ENCODE measurements at places on chromosomes 12 and 14.

GRCh38 chr12:10025236-10025635 lies 5.2 kb upstream of the CLEC9A start:
- no peak for DNase-seq

DNA sequence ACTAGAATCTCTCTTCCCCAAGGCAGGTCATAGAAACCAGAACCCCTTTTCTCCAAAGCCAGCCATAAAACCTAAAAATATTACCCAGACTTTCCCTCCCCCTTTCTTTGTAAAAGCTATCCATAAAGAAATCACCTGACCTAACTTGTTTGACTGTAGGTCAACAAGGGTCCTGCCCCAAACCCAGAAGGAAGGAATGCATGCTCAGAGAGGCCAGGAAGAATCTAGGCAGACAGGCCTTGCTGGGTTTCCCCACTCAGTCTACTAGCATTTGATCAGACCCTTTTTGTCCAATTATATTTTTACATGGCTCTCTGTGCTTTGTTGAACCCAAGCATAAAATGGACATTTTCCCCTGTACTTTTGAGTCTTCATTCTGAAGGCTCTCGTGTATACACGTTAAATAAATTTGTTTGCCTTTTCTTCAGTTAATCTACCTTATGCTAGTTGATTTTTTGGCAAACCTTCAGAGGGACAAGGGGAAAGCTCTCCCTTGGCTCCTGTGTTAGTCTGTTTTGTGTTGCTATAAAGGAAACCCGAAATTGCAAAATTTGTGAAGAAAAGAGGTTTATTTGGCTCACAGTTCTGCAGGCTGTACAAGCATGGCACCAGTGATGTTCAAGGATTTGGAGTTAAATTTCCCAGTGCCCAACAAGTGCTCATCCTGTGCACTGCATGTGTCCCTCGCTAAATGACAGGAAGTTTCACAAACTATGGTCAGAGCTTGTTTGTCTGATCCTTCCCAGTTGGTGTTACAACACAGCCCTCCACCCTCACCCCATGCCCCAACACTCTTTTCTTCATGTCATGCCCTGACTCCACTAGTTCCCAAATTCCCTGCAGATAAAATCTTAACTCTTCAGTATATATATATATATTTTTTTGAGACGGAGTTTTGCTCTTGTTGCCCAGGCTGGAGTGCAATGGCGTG lies 14.2 kb upstream of the RASSF3 start:
- no peak for DNase-seq

DNA sequence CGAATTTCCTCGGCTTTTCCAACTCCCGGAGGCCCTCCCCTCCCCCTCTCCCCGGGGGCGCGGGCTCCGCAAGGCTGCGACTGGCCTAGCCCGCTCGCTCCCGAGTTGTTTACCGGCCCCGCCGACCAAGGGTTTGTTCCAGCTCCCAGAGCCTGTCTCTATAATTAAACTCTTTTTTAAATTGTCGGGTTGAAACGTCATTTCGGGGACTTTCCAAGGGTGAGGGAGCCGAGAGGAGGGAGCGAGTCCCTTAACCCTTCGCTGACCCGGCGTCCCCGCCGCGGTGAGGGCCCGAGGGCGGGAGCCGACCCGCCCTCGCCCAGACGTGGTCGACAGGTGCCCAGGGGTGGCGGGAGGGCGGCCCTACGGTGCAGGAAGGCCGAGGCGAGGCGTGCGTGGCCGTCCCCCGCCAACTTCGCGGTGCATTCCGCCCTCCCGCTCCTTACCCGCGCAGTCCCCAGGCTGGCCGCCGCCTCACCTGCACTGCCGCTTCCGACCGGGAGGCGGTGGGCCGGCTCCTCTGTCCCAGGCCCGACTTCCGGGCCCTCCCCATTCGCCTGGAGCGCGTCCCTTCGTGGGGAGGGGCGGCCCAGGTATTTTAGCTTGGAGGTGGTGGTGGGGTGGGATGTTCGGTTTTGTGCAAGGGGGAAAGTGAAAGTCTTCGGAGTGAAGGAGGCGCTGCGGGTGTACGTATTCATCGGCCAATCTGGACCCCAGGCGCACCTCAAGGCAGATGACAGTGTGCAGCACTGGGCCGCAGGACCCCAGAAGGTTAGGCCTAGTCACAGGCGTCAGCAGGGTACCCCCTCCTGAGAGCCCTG lies 2.9 kb upstream of the ZFP36L1 start:
- DNase-seq, result no peak

DNA sequence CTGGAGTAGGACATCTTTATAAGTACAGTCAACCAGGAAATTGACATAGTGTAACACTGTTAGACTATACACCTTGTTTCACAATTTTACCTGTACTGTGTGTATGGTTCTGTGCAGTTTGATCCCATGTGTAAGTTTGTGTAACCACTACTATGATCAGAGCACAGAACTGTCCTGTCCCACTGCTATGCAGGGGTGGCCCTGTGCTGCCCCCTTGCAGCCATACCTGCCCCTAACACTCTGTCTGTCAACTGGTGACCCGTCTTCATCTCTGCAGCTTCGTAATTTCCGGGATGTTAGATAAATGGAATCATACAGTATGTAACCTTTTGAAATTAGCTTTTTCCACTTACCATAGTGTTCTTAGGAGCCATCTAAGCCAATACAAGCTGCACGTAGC lies 58.7 kb upstream of the RD3L start:
- DNase-seq, result peak; percentile 5

- no peak for DNase-seq
These were observed 26.8 kb downstream of the PCNX1 start for GRCh38 chr14:70934084-70934483.

DNA sequence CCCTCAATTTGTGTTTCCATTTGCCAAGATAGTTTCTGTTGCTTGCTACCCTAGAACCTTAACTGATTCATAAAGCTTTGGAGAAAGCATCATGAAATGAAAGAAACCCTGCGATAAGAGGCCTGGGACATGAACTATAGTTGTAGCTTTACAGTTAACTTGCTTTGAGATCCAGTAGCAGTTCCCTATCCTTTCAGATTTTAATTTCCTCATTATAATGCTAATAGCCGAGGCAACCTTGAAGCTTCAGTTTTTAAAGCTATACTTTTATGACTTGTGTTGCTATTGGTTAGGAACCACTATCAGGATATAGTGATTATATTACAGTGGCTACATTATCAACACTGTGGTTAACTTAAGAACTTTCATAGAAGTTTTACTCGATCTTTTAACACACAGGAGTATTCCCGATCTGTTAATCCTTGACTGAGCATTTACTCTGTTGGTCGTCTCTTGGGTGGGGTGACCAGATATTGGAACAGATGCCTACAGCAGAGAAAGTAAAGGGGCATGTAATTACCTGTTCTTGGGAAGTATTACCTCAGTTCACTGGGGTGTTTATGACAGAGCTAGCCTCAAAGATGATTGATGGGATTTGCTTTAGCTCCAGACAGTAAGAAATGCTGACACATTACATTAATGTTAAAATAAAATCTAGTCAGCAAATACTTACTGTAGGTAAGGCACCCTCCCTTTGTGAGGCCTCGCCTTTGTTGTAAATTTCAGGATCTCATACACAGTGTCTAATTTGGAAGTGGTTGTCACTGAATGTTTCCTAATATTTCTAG lies 86.2 kb upstream of the CSRP2 start:
- no peak for DNase-seq

DNA sequence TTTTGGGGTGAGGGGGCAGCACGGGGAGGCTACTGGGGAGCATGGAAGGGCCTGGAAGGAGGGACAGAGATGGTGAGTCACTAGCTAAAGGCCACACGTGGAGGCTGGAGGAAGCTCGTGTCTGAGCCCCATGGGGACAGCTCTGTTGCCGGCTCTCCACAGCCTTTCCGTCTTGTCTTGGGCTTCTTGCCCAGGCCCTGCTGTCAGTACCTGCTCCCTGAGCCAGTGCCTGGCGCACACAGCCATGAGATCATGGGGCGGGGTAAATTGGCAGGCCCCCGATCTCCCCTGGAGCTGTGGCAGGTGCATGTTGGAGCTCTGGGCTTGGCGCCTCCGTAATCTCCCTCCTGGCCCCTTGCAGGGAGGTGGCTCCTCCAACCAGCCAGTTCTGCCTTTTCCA lies 16.1 kb upstream of the KRT80 start:
- DNase-seq, result no peak

DNA sequence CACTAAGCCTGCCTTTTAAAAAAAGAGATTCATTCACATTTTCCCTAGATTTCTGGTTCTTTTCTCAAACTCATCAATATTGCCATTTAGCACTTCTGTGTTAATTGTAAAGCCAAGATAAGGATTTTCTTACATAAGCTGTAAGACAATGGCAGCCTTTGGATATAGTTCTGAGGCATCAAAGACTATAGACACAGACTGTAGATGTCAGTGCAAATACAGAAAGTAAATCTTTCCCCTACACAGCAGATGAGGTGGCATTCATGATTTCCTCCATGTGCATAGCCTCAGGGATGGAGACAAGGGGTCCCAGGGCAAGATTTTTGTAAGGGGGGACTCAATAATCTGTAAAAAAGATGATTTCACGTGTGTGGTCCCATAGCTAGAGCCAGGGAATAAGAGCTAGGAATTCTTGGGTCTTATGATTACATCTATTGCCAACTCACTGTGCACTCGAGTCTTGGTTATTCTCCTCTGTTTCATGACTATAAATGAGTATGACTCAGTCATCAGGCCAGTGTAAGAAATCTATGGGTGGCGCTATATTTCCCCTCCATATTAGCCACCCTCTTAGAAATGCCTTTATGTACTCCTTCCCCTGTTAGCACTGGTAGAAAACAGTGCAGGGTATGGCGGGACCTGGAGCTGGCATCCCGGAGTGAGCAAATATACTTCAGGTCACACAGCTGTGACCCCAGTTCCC lies 207.5 kb downstream of the EXOC5 start:
- DNase-seq, result no peak

- no peak for DNase-seq
These were observed 12.6 kb downstream of the RASSF8 start for GRCh38 chr12:25970916-25971653.

DNA sequence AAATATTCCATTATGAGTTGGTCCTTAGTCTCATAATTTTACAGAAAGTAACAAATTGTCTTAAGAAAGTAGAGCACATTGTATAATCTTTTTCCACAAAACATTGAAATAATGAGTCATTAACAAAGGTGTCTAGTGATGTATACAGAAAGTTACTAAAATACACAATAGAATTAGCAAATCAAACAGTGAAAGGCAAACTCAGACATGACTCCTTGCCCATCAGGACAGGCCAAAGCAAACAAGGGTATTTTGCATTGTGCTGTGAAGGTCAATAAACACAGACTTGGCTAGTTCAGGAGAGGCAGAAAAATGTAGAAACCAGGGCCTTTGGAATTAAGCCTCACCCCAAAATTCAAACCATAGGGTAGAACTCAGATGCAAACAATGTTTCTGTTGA lies 37.3 kb downstream of the SIX4 start:
- no peak for DNase-seq

- no peak for DNase-seq
These were observed 66.6 kb downstream of the BTG1 start for GRCh38 chr12:92079054-92079385.

GRCh38 chr12:4137015-4137414 lies 136.5 kb upstream of the CCND2 start:
- DNase-seq, result no peak

DNA sequence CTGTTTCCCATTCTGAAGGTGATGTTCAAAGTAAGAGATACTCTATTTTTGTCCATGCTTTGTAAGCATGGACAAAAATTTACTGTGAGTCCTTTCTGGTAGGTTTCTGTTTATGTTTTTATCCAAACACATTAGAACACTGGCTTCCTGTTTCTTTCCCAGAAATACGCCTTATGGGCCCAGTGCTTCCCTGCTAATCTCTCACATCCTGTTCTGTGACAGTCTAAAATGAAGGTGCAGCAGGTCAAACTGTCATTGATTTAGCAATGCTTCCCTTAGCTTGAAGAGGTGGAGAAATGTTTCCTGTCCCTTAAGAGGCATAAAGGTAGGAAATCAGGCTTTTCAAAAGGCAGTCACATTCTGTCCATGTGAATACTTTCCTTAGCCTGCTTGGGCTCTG lies 305.6 kb downstream of the RPS29 start:
- DNase-seq, result no peak

DNA sequence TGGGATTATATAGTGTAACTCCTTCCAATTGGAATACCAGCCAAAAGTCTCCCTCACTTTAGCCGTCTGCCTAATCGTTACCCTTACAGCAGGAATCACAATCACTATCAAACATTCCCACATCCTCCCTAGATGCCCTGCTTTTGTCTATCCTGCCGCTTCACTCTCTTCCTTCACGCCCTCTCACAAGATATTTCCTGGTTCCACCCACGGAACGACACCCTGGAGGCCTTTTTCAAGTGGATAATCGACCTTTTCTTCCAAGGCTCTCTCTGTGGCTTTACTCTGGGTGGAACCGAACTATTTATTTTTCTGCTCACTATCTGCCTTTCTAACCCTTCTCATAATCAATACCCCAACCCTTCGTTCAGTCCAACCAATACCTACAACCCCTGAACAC lies 58.9 kb downstream of the MOK start:
- DNase-seq, result no peak

GRCh38 chr14:68947802-68948201 lies 31.3 kb downstream of the ACTN1 start:
- no peak for DNase-seq

Data from GDM1 (cell line).